ENCODE measurements at places on chromosomes 13 and 19.

GRCh38 chr13:39603424-39603947 is 493 bp upstream of the LHFPL6 start:
- no peak for DNase-seq

DNA sequence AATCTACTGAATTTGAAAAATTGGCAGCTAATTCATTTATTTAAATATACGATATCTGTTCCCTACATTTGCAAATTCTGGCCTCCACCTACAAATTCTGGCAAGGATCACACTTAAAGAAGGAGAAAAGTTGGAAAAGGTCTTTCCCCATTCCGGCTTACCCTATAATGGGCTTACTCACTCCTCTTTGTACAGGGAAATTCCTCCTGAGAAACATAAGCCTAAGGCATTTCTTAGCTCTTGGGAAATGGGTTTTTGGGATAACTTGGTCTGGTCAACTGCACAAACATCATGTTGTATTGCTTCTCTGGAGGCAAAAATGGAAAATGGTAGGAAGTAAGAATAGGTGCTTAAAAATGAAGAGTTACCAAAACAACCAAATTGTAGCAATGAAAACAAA is 25.5 kb downstream of the KCTD12 start:
- DNase-seq: no peak

- DNase-seq: peak; percentile 68
Measured at GRCh38 chr19:47210689-47211316, 20.2 kb downstream of the BBC3 start.

DNA sequence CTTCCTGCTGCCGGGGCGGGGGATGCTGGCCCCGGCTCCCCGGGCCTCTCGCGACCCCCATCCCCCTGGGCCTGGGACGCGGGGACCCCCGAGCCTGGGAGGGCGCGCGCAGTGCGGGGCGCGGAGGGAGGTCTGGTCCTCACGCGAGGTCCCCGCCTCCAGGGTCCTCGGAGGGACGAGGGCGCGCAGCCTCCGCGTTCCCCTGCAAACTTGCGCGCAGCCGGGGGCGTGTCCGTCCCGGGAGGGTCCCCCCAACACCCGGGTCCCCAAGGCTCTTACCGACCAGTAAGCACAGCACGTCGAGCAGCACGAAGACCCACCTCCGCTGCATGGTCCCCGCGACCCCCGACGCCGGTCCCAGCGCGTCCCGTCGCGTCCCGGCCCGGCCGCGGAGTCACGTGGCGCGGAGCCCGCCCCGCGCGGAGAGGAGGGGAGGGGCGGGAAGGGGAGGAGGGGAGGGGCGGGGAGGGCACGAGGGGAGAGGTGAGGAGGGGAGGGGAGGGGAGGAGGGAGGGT is at the start of gene PLPP2:
Gene PLPP2, minus strand, starts transcription at position 398 of the 516 bp plus-strand sequence. Its CDS starts 67 bp downstream, at position 331.
- DNase-seq: no peak

GRCh38 chr19:15449620-15450527 is at the start of gene WIZ:
Gene WIZ, minus strand, starts transcription at chr19:15449956. Its CDS starts 1,649 bp downstream, at chr19:15448307.
- peak; percentile 71 for DNase-seq

GRCh38 chr19:39645800-39646411 is 9.8 kb upstream of the LGALS16 start:
- no peak for DNase-seq

GRCh38 chr13:94813920-94814475 is 101.7 kb upstream of the SOX21 start:
- no peak for DNase-seq

DNA sequence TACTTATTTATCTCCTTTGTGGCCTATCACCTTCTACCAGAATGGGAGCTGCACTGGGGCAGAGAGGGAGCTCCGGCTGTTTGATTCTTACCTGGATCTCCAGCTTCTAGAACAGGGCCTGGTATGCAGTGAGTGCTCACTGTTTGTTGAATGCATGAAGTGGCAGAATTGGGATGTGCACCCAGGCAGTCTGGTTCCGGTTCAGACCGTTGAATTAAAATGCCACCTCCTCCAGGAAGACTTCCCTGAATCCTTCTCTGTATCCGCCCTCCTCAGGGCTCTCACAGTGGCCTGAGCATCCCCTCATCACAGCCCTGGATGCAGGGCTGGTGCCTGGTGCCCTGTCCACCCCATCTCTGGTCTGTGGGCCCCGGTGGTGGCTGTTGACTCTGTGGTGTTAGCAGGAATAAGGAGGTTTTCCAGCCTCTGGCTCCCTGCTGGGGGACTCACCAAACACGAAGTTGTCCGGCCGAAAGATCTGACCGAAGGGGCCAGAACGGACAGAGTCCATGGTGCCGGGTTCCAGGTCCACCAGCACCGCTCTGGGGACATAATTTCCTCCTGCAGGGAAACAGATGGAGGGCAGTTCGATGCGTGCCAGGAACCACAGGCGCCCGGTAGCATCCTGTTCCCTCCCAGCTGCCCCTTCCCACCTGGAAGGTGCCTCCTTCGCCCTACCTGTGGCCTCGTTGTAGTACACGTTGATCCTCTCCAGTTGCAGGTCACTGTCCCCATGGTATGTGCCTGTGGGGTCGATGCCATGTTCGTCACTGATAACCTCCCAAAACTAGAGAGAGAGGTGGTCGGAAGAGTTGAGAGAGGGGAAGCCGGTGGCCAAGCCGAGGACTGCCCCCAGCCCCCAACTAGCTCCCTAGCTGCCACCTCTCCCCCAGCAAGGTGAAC is 1.0 kb downstream of the TUBB4A start:
- no peak for DNase-seq

DNA sequence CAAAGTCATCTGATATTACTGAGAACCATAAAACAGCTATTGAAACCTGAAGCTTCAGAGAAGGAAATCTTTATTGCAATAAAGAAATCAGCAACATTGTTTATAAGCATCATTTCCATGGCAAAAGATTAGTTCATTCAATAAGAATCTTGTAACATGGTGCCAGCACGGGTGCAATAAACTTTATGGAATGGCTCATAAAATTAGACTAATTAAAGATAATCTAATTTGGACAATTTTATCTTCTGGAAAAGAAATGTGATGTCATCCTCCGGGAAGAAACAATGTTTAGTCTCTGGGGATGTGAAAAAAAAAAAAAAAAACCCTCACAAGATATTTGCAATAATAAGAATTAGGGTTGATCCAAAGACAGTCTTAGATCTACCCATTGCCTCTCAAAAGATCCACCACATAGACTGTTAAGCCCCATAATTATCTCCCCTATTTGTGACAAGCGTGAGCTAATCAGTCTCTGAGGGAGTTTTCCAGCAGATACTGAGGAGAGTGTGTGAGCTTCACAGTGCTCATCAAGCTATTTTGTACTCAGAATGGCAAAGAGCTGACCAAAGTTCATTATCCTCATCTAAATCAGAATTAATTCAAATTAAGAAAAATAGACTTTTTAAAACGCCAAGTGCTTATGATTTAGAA is 297.0 kb upstream of the EDNRB start:
- no peak for DNase-seq

DNA sequence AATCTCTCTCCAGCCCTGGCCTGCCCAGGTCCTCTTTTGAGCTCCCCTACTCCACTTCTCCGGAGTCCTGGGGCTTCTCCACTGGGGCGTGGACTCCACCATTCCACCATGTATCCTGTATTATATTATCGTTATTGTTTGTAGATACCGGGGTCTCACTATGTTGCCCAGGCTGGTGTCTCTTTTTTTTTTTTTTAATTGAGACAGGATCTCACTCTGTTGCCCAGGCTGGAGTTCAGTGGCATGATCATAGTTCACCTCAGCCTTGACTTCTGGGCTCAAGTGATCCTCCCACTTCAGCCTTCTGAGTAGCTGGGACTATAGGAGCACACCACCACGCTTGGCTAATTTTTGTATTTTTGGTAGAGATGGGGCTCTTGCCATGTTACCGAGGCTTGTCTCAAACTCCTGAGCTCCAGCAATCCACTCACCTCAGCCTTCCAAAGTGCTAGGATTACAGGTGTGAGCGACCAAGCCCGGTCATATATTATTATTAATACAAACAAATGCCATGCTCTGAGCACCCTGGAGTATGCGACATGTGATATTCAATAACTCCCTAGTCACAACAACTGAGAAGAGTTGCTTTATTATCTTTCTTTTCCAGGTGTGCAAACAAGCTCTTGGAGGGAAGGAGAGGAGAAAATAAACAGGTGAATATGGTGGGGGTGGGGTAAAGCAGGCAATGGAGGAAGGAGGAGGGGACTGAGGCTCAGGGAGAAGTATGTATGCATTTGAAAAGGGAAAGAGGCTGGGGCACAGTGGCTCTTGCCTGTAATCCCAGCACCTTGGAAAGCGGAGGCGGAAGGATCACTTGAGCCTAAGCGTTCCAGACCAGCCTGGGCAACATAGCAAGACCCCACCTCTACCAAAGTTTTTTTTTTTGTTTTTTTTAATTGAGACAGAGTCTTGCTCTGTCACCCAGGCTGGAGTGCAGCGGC is 2.8 kb upstream of the CERS4 start:
- DNase-seq: no peak

- DNase-seq: peak; percentile 72
Measured at GRCh38 chr19:10836479-10837330, 693 bp upstream of the TMED1 start.

GRCh38 chr13:64725492-64725891 is 2504.6 kb downstream of the PCDH9 start:
- DNase-seq: no peak

GRCh38 chr19:56637976-56638555 is 4.9 kb upstream of the SMIM17 start:
- no peak for DNase-seq

GRCh38 chr19:41570639-41571112 is 5.3 kb upstream of the CEACAM21 start:
- DNase-seq: peak; percentile 61

GRCh38 chr13:45594227-45594626 is 21.3 kb downstream of the ERICH6B start:
- DNase-seq: no peak

DNA sequence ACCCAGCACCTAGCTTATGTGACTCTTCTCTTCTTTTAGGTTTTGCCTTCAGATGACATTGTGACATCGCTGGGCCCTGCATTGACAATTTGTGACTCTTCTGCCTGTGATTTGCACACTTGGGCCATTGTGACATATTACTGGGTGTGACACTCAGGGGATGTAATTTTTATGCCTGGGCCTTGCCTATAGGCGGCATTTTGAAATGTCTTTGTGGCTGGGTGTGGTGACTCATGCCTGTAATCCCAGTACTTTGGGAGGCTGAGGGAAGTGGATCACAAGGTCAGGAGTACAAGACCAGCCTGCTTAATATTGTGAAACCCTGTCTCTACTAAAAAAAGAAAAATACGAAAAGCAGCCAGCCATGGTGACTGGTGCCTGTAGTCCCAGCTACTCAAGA is 28.4 kb upstream of the ZNF681 start:
- no peak for DNase-seq

GRCh38 chr13:90562443-90562842 is 785.0 kb upstream of the MIR17HG start:
- DNase-seq: no peak

DNA sequence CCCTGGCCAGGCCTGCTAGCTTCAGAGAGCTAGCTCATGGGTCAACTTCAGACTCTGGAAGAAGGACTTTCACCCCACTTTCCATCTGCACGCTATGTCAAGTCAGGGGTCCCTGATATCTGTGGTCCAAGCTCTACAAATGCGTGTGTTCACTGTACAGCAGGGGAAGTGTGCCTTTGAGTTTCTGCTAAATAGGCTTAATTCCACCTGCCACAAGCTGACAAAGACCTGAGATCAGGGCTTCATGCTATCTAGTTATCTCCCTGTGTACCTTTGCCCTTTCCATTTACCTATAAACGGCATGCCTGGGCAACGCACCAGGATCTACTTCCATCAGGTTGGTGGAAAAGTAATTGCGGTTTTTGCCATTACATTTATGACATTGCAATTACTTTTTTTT is 10.7 kb upstream of the SULT2A1 start:
- no peak for DNase-seq

GRCh38 chr13:26476111-26476781 is 81.2 kb upstream of the WASF3 start:
- no peak for DNase-seq

GRCh38 chr19:47693489-47693888 is 19.7 kb upstream of the EHD2 start:
- no peak for DNase-seq

GRCh38 chr13:106987427-106987785 is 419.5 kb upstream of the ARGLU1 start:
- no peak for DNase-seq

DNA sequence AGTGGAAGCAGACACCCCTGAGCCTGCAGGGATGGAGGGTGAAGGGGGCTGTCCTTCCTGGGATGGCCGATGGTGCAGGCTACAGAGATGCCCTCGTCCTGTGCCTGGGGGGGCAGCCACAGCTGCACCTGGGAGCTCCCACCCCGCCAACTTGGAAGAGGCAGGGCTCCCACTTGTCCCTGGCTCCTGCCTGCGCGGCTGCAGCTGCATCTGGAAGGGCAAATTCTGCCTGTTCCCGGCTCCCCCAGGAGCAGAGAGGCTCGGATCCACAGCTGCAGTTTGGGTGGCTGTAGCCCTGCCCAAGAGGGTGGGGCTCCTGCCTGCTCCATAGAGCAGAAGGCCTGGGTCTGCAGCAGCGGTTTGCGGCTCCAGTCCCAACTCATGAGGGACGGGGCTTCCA is 2.2 kb downstream of the CEP89 start:
- no peak for DNase-seq

DNA sequence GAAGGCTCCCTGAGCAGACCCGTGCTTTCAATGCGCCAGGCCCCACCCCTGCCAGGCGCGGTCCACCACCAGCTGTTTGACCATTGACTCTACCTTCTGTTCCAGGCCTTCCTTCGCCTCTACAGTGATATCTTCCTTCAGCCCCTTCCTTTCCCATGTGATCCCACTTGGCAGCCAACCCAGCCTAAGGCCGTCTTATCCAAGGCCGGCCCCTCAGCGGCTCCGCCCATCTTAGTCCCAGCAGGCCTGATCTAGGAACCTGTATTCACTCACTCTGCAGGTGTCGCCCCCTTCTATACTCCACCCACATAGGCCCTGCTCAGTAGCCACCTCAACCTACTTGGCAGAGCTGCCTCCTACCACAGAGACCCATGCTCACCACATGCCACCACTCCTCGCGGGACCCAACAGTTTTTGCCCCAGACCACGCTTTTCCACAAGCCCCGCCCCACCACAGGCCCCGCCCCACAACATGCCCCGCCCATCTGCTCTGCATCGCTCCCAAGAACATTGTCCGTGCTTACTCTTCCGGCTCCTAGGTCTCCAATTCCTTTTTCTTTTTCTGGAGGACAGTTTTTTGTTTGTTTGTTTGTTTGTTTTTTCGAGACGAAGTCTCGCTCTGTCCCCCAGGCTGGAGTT is 2.9 kb downstream of the RASIP1 start:
- DNase-seq: no peak

DNA sequence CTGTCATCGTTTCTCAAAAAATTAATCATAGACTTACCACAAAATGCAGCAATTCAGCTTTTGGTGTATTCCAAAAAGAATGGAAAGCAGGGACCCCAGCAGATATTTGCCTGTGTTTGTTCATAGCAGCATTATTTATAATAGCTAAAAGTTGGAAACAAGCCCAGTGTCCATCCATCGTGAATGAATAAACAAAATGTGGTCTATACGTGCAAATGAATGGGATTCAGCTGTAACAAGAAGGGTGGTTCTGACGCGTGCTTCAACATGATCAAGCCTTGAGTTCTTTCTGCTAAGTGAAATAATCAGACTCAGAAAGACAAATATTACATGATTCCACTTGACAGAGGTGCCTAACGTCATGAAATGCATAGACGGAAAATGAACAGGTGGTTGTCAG is 36.4 kb downstream of the PSG11 start:
- DNase-seq: no peak

Measured in stimulated activated CD8-positive, alpha-beta memory T cell treated with anti-CD3 and anti-CD28 coated beads, Interleukin-15, amount 100 ng/mL, for 4 hours (primary cell).